ENCODE measurements at places on chromosomes 3 and 15. TPM values are rescaled to one million over a fixed set of nuclear protein-coding genes. Genes with fewer than 3 reads are reported as not detected.
A peak's percentile ranks its signal among the peaks of the same experiment; 100 is the strongest.

- no peak for DNase-seq
- H3K27ac ChIP-seq = no peak overlapping the region
- no peak overlapping the region for H3K4me3 ChIP-seq
- H3K4me1 ChIP-seq = no peaks in the 10 kb centered on the region
These were observed 9.0 kb downstream of the IGDCC4 start for GRCh38 chr15:65413760-65414144.

Gene PLSCR5
- not detected for total RNA-seq

- no peak overlapping the region for H3K4me3 ChIP-seq
- no peaks in the 10 kb centered on the region for H3K27me3 ChIP-seq
- H3K27ac ChIP-seq = no peak overlapping the region
- no peaks in the 10 kb centered on the region for H3K36me3 ChIP-seq
These were observed 180.5 kb upstream of the RASGRP1 start for GRCh38 chr15:38745126-38745525.

Gene SEMA5B
- 0.25 TPM for total RNA-seq

Gene TMIE
- 0.31 TPM for total RNA-seq

- H3K27me3 ChIP-seq = no peaks in the 10 kb centered on the region
- no peak overlapping the region for H3K4me3 ChIP-seq
- H3K4me1 ChIP-seq = no peaks in the 10 kb centered on the region
- no peaks in the 10 kb centered on the region for H3K36me3 ChIP-seq
- no peak for DNase-seq
- H3K27ac ChIP-seq = no peak overlapping the region
These were observed 17.5 kb downstream of the SEMA7A start for GRCh38 chr15:74415966-74416916.

DNA sequence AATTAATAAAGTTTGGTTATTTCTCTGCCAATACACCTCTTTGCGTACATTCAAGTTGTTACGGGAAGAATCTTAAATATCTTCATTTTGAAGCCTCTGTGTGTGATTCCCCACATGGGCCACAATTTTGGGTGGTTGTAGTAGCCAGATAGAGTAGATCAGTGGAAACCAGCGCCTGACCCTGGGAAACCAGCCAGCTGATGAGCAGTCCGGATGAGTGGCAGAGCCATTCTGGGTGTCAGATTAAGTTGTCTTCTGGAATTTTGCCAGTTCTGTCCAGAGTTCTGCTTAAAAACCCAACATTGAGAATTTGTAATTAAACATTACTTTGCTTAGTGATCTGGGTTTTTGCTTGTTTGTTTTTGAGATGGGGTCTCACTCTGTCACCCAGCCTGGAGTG is 49.7 kb downstream of the MRPS25 start:
- no peak overlapping the region for H3K4me3 ChIP-seq
- no peaks in the 10 kb centered on the region for H3K27me3 ChIP-seq
- peaks cover 51% of the 10 kb centered on the region for H3K36me3 ChIP-seq
- H3K4me1 ChIP-seq = no peaks in the 10 kb centered on the region
- peak; percentile 37 for DNase-seq

Gene ISL2
- not detected for total RNA-seq

Gene GOLGA6L7
- not detected for total RNA-seq

DNA sequence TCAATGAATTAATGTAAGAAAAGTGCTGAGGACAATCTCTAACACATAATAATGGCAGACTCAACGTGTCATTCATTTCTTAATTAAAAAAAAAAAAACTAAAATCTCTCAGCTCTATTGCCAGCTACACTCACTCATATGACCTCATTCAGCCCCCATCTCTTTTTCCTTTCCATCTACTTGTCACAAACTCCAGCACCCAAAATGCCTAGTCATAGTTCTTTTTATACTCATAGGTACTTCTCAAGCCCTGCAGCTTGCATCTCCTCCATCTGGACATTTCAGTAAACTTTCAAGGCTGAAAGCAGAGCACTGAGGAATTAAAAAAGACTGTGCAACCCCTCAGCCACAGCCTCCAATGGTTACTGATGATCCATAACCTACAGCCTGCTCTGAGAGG is 109.8 kb downstream of the PLCH1 start:
- H3K4me1 ChIP-seq = no peaks in the 10 kb centered on the region
- H3K27me3 ChIP-seq = no peaks in the 10 kb centered on the region
- no peak for DNase-seq
- no peak overlapping the region for H3K27ac ChIP-seq
- H3K36me3 ChIP-seq = no peaks in the 10 kb centered on the region
- no peak overlapping the region for H3K4me3 ChIP-seq

GRCh38 chr3:23395115-23395514 is 192.0 kb downstream of the UBE2E2 start:
- H3K4me3 ChIP-seq = no peak overlapping the region
- no peak overlapping the region for H3K27ac ChIP-seq
- H3K4me1 ChIP-seq = peaks cover 8% of the 10 kb centered on the region
- H3K36me3 ChIP-seq = no peaks in the 10 kb centered on the region
- no peaks in the 10 kb centered on the region for H3K27me3 ChIP-seq
- no peak for DNase-seq

Measured in right lobe of liver (tissue), 6 donors.